MCF 10A (cell line): ENCODE measurements at places on chromosomes 11 and 22.

DNA sequence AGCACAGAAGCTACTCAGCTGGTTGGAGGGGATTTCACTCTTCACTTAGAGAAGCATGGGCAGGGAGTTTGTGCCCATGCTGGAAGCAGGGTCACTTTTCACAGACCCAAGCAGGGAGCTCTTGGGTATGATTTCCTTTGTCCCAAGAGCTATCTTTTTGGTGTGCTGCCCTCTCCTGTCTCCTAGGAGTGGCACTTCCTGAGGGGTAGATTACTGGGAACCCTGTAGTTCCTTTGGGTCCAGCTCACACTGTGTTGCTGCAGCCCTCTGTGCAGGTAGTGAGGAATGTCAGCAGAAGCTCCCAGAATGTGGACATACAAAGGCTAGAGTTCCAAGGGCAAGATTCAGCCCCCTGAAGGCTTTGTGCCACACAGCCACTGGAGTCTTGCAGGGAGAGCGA is 537.1 kb upstream of the ANO3 start:
- no peak for DNase-seq

- no peak for DNase-seq
Measured at GRCh38 chr11:64715110-64715509, 7.9 kb downstream of the NRXN2 start.

- DNase-seq = peak; percentile 91
Measured at GRCh38 chr11:88420165-88420791, 82.7 kb upstream of the CTSC start.

DNA sequence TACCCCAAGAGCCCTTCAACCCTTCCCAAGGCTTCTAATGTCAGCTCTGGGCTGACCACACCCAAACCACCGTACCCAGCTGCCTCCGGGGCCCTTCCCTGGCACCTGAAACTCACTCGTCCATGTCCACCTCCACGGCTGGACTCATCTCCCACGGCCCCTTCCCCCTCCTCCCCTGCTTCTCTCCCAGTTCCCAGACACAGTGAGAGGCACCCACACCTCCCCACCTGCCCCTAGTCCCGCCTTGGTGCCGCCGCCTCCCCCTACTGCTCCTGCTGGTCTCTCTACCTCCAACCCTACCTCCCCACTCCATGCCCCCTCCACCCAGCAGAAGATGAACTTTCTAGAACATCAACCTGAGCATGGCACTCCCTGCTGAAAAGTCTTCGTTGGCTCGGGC is 39.5 kb downstream of the ELFN2 start:
- DNase-seq = no peak

DNA sequence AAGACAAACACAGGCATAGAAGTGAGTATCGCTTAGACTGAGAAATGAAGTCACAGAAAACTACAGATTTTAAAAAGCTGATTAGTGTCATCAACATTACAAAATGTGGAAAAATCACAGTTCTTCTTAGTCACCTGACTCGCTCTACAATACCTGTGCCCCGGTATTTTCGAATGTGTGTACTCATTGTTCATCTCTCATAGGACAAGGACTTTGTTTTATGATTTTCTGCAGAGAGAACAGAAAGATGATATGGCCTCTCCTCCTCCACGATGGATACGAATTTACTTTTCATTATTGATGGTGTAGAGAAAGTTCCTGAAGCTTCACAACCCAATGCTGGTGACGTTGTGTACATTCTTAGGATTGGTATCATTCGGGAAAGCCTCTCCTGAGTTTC is 29.4 kb upstream of the GAL start:
- no peak for DNase-seq

DNA sequence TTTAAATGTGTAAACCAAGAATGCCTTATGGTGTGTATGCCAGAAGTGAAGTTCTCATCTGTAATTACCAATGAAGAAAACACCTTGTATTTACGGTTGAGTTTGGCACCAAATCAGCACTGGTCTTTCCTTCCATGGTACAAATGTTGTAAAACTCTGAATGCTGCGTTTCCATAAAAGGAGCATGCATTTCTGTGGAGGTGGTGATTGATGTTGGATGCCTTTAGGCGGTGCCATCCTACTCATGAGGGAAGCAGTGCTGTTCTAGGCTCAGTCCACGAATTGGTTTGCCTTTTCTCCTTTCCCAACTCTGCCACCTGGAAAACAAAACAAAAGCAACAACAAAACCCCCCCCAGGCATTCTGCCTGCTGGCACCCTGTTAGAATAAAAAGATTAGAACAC is 124.4 kb downstream of the TEAD1 start:
- DNase-seq = peak; percentile 84

DNA sequence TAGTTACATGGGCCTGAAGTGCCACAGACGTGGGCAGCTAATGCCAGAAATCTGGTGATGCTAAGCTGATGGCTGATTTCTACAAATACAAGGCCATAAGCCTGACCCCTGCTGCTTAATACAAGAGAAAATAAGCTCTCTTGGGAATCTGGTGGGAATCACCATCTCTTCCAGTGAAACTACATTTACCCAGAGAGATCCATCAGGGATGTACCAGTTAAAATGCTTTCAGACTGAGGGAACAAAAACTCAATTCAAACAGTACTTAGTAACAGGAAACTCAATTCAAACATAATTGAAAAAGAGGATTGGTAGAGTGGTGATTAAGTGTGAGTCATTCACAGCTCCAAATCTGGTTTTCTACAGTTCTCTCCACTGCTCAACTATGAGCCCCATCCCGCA is 1.7 kb upstream of the CAVIN3 start:
- DNase-seq = peak; percentile 64

DNA sequence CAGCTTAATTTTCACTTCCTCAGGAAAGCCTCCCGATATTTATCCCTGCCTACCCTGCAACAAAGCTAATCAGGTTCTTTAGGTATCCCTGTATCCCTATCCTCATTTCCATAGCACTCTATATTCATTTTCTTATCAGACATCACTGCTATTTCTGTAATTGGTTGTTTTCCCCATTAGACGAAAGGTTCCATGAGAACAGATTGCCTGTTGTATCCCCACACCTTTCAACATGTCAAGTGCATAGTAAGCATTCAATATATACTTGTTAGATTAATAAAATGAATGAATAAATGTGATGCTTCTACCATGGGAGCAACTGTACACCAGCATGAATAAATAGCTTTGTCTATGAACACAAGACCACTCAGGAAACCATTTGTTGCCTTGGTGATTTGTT is 499.8 kb downstream of the DLG2 start:
- DNase-seq = no peak

- DNase-seq = no peak
Measured at GRCh38 chr22:40147388-40148176, 30.1 kb upstream of the TNRC6B start.

DNA sequence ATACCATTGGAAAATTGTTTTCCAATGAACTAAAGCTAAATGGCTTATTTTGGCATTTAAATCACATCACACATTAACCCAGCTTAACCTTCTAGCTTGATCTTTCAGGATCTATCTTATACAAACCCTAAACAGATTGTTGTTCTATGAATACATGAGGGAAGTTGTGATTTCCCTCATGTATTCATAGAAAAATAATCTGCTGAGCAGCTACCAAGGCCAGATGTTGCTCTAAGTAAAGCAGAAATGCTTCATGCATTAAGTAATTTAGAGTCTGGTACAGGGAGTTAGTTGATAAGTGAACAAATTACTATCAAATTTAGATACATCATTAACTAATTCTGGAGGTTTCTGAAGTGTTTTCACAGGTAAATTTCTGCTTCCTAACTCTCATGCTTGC is 204.6 kb upstream of the ANO3 start:
- DNase-seq = no peak

GRCh38 chr11:67356387-67356863 is 3.1 kb upstream of the POLD4 start:
- no peak for DNase-seq

DNA sequence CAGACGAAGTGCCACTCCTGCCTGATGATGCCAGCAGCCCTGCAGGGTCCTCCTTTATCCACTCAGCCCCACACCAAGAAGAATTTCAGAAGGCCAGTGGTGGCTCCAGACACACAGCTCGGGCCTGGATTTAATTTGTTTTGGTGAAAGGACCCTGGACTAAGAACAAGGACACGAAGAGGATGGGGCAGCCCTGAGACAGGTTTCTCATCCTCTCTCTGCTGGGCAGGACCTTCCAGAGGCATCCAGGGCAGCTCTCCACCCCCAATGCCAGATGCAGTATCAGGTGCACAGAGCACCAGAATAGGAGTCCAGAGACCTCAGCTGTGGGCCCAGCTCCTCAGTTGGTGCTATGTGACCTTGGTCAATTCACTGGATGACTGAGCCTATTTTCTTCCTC is 72.0 kb downstream of the TRIM29 start:
- no peak for DNase-seq

DNA sequence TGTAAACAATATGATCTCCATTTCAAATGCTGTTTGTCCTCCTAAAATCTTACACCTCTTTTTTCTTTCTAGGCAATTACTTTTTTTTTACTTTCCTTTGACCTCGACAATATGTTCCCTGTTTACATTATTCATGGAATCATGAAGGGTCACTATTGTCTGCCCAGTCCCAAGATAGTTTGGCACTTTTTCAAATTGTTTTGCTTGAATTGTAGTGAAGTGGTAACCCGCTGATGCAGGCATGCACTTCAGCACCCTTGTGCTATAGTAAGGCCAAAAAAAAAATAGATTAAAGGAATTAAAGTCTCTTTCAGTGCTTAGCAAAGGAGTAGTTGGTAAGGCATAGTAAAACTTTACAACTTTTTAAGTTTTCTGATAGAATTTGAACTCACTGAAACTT is 90.9 kb downstream of the PAX6 start:
- DNase-seq = no peak

DNA sequence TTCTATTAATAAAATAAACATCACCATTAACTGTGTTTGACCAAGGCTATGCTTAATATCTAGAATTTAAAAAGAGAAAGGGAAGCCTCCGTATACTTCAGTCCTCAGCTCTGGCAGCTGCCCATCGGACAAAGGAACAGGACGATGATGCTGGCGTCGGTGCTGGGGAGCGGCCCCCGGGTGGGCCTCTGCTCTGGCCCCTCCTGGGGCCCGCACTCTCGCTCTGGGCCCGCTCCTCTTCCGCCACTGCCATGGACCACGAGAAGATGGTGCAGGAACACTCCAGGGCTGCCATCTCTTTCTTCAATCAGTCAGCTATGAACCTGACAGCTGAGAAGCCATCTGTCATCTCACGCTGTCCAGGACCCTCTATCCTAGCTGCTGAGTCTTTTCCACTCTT is 25.3 kb downstream of the PDHX start:
- DNase-seq = no peak

DNA sequence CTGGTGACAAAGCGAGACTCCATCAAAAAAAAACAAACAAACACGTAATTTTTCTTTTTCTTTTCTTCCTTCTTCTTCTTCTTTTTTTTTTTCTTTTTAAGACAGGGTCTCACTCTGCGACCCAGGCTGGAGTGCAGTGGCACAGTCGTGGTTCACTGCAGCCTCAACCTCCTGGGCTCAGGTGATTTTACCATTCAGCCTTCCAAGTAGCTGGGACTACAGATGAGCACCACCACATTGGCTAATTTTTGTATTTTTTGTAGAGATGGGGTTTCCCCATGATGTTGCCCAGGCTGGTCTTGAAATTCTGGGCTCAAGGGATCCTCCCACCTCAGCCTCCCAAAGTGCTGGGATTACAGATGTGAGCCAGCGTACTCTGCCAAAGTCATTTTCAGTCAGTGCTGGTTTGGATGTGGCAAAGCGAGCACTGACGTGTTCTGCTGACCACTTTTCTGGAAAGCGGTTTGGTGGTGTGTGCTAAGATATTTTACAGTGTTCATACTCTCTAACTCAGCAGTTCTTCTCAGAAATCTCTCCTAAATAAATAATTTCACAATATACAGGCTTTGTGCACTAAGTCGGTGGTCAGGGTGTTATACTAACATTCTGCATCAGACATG is 10.7 kb downstream of the FAM118A start:
- no peak for DNase-seq

GRCh38 chr11:92709329-92709728 is 260.1 kb upstream of the MTNR1B start:
- no peak for DNase-seq

DNA sequence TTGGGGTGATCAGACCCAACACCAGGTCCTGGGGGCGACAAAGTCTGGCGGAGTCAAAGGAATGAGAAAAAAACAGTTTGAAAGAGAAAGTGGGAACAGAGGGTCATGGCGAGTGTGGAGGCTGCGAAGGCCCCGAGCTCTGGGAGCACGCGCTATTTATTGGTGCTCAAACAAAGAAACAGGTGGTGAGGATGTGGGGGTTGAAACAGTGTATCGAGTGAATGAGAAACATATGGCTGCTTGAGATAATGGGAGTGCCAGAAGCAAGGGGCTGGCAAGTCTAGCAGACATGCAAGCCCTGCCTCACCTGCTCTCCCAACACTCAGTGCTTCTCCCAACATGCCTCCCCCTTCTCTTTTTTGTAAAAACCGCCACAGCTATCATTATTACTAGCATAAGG is 7.8 kb upstream of the DUSP18 start:
- DNase-seq = no peak
